ENCODE measurements at places on chromosomes 16 and 17. TPM values are rescaled to one million over a fixed set of nuclear protein-coding genes. Genes with fewer than 3 reads are reported as not detected.
A peak's percentile ranks its signal among the peaks of the same experiment; 100 is the strongest.

PSMD12 gene
- total RNA-seq, result 98.6 TPM

TVP23A gene
- total RNA-seq, result not detected

DNA sequence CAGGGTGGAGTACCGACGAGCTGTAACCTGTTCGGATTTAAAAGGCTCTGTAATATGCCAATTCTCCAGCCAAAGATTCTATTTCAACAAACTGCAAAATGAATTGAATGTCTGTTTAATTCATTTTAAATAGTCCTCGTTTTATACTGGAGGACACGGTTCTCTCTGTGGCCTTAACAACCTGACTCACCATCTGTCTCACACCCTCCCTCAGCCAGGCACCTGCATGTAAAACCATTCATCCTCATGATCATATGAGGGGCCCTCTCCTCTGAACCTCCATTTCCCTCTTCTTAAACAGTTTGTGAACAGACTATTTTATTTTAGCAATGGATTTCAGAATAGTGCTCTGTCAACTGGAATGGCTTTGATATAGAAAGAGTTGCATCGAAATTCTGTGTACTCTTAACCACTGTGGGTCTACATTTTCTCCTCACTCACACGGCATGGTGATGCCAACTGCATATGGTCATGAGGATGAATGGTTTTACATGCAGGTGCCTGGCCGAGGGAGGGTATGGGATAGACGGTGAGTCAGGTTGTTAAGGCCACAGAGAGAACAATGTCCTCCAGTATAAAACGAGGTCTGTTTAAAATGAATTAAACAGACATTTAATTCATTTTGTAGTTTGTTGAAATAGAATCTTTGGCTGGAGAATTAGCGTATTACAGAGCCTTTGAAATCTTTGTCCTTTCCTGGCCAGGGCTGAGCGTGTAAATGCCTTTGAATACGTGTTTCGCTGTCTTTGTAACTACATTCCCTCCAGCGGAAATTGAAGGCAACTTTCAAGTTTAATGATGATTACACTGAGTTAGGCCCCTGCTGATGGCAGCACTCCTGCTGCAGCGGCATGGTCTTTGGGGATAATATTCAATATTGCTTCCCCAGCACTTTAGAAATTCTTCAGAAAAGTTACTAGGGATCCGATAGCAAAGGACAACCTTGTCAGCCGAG, 329.6 kb downstream of the SNX29 start:
- DNase-seq, result no peak
- no peak overlapping the region for H3K27ac ChIP-seq
- H3K36me3 ChIP-seq, result no peaks in the 10 kb centered on the region

DNA sequence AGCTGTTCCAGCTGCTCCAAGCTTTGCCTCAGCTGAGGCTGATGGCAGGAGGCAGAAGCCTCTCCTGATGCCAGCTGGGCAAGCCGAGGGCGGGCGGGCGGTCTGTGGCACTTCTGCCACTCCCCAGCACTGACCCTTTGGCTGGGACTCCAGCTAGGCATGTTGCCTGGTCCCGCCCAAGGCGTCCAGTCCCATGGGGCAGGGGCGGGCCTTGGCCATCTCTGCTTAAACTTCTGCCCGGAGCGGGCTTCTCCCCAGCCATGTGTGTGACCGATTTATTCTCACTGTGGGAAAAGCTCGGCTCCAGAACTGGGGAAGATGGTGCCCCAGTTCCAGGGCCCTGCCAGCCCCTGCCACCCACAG, 349.1 kb downstream of the SEC14L1 start:
- no peak overlapping the region for H3K27ac ChIP-seq
- DNase-seq, result no peak
- no peak overlapping the region for H3K4me3 ChIP-seq
- H3K27me3 ChIP-seq, result no peaks in the 10 kb centered on the region

DNA sequence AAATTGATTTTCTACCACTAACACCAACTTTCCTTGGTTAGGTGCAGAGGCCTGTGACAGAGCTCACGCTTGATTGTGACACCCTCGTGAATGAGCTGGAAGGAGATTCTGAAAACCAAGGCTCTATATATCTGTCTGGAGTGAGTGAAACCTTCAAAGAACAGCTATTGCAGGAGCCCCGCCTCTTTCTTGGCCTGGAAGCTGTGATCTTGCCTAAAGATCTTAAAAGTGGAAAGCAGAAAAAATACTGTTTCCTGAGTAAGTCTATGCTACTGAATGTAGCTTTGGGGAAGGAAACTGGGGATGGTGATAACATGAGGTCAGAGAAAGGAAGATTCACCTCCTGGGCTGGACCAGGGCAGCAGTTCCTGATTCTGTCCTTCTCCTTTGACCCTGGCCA, 38.3 kb downstream of the REXO5 start:
- H3K27me3 ChIP-seq, result no peaks in the 10 kb centered on the region
- peak overlapping the region; percentile 29 for H3K27ac ChIP-seq
- H3K36me3 ChIP-seq, result peaks cover 14% of the 10 kb centered on the region
- peaks cover 22% of the 10 kb centered on the region for H3K4me1 ChIP-seq
- no peak overlapping the region for H3K4me3 ChIP-seq

DNA sequence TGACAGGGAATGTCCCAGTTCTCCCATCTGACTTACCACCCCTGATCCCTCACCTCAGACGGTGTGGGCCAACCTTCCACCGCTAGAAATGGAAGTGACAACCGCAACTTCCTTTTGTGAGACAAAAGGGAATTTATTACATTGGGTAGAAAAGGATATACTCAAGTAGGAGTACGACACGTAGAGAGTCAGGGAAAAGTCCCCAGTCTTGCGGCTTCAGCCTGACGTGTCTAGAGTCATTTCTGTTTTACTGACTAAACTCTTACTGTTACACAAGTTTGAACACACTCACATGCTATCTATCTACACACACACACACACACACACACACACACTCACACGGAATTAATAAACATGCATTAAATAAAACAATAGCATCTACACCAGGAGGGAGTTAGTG, 178.9 kb downstream of the COPRS start:
- peaks cover 12% of the 10 kb centered on the region for H3K4me1 ChIP-seq
- peak; percentile 82 for DNase-seq
- no peak overlapping the region for H3K4me3 ChIP-seq
- H3K27me3 ChIP-seq, result peaks cover 32% of the 10 kb centered on the region
- peak overlapping the region; percentile 19 for H3K27ac ChIP-seq
- no peaks in the 10 kb centered on the region for H3K36me3 ChIP-seq

All from activated CD4-positive, alpha-beta memory T cell treated with anti-CD3 and anti-CD28 coated beads for 36 hours (primary cell).